ENCODE measurements at places on chromosomes 16 and 17.

GRCh38 chr16:920717-921116 lies 50.1 kb downstream of the LMF1 start:
- peak; percentile 51 for DNase-seq

GRCh38 chr17:14135906-14136590 lies 66.7 kb downstream of the COX10 start:
- DNase-seq, result no peak

DNA sequence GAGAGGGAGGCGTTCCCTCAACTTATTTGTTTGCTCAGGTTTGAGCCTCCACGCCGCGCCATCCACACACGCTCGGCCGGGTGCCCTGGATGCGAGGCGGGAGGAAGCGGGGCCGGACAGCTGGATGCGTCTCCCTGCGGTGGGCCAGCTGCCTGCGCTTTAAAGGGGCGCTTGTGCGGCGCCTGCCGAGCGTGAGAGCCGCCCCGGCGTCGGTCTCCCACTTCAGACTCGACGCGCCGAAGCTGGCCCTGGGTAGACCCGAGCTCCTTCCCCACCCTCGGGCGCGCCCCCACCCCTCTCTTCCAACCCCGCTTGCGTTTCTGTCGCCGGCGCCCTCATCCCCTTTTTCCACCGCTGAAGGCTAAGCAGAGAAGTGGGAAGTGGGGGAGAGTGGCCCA lies 527 bp upstream of the CHAD start:
- no peak for DNase-seq

GRCh38 chr17:47208744-47209488 lies at the start of gene MYL4:
Gene MYL4, plus strand, starts transcription at chr17:47209348. Its CDS starts 75 bp downstream, at chr17:47209423.
- DNase-seq, result no peak

DNA sequence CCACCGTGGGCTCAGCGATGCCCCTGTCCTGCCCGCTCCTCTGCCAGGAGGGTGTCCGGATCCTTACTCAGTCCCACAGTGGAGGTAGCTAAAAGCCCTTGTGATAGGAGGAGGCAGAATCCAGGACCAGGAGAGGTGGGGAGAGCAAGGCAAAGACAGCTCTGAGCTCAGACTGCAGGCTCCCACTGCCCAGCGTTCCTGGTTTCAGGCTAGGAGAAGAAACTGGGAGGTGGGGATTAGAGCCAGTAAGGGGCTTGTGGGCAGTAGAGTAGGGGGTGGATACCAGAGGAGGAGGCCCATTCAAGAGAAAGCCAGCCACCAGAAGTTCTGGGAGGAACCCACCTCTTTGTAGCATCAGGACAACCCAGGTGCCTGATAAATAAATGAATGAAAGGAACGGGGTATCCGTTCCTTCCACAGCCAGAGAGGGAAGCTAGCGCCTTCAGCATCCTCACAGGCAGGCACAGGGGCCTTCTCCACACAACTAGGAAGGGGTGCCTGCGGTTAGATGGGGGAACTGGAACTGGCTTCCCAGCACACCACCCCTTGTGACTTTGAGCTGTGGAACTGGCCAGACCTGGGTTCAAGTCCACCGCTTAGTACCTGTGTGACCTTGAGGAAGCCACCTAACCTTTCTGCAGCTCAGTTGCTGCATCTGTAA lies 2.3 kb downstream of the IL21R start:
- no peak for DNase-seq

DNA sequence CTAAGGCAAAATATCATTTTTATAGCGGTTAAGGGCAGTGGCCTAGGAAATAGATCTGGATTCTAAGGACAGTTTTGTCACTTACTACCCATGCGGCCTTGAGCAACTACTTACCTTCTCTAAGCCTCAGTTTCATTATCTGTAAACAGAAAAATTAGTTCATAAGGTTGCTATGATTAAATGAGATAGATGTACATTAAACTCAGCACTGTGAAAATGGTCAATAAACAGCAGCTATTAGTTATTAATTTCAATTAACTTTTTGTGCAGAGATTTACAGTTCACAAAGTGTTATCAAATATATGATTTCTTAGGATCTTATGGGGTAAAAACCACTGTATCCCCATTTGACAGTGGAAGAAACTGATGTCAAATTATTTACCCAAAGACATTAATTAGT lies 135.5 kb upstream of the CORO6 start:
- DNase-seq, result no peak

DNA sequence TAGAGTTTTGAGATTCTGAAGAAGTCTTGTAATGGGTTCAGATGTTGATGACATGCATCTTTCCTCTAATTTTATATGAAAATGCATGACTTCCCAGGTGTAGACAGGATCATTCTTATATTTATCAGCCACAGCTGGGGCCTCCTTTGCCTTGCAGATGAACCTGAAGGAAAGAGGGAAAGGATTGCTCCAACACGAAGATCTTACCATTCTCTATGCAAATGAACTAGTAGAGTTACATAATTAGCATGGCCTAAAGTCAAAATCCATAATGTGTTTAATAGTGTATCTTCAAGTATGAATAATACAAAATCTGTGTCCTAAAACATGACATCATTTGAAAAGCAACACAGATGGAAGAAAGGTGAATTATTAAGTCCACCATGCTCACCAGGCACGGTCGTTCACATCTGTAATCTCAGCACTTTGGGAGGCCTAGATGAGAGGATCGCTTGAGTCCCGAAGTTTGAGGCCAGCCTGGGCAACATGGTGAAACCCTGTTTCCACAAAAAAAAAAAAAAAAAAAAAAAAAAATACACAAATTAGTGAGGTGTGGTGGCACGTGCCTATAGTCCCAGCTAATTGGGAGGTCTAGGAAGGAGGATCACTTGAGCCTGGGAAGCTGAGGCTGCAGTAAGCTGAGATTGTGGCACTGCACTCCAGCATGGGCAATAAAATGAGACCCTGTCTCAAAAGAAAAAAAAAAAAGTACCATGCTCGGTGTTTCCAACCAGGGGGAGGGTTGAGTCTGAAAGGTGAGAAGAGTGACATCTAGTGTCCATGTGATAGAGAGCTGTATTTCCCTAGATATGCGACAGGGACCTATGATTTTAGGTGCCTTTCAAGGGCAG lies 6.3 kb downstream of the VWA3A start:
- DNase-seq, result no peak
